ENCODE measurements at places on chromosomes 1 and 21. TPM values are rescaled to one million over a fixed set of nuclear protein-coding genes. Genes with fewer than 3 reads are reported as not detected.

Gene KIF17
- total RNA-seq = not detected

Gene IFFO2
- total RNA-seq = 12.5 TPM

Gene NBPF14
- 21.3 TPM for total RNA-seq

Gene DNAI4
- 3.7 TPM for total RNA-seq

Gene PDZK1
- 0.12 TPM for total RNA-seq

Gene KDF1
- total RNA-seq = not detected

Gene S100A5
- total RNA-seq = 3.0 TPM

Gene CD1D
- total RNA-seq = not detected

Gene RAB3B
- total RNA-seq = 0.05 TPM

Gene PEX11B
- 27.3 TPM for total RNA-seq

Gene HCRTR1
- not detected for total RNA-seq

Gene FCRL1
- not detected for total RNA-seq

Gene NENF
- total RNA-seq = 37.6 TPM

DNA sequence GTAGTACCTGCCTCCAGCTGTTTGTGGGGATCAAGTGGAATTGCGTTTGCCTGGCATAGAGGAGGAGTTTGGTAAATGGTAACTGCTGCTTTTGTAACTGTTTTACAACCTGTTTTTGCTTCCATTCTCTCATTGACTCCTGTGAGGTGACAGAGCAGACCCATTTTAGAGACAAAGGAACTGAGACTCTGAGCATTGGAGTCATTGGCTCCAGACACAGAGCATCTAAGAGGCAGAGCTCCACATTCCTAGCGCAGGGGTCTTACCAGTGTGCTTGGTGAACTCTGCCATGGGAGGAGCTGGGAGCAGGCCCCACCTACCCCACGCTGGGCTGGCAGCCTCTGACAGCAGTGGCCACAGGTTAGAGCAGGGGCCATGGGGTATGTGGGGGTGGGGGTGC is 2.4 kb downstream of the LDLRAP1 start:
- DNase-seq = no peak

GRCh38 chr1:155880251-155880650 is 20.9 kb downstream of the SYT11 start:
- DNase-seq = no peak

DNA sequence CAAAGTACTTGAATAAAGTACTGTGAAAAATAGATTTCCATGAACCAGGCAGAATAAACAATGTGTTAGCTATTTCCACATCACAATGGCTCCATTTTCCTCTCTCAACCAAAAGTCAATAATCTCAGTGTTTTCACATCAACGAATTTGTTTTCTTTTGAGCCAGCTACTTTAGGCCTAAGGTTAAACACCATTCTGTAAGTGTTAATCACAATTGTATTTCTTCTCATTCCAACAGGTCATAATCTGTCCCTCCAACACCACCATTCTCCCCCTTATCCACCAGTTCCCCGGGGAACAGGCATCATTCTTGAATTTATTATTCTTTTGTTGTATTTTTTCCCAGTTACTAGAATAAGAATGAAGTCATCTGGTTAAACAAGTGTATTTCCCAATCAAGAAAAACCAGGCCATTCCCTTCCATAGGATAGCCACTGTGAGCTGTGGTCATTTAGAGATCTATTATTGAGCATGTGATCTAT is 66.2 kb upstream of the PALMD start:
- DNase-seq = no peak

- no peak for DNase-seq
Observed at GRCh38 chr1:94621395-94621794, 79.8 kb upstream of the F3 start.

DNA sequence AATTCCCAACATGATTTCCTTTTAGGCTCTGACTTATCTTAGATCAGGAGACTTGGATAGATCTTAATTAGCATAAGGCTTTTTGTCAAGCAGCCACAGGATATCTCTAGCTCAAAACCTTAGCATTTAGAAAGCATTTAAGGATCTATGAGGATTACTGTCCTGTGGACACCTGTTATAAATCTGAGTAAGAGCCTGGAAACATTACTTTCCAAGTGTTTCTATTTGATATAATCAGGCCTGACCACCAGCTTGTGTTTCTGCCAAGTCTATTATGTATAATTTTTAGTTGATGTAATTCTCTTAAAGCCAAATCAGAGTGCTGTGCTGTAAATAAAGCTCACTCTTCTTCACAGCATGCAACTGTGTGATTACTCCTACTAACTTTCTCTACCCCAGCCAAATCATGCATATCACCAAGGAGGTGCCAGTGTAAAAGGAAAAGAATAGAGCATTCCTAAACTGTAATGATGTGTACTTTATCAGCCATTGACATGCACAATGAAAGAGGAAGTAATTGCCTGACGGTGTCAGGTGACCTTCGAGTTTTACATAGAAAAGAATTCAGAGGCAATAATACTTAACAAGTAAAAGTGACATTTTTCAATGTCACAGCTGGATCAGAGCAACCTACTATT is 309.9 kb upstream of the PRMT6 start:
- DNase-seq = no peak

GRCh38 chr1:41754540-41754939 is 164.2 kb downstream of the HIVEP3 start:
- peak; percentile 56 for DNase-seq

DNA sequence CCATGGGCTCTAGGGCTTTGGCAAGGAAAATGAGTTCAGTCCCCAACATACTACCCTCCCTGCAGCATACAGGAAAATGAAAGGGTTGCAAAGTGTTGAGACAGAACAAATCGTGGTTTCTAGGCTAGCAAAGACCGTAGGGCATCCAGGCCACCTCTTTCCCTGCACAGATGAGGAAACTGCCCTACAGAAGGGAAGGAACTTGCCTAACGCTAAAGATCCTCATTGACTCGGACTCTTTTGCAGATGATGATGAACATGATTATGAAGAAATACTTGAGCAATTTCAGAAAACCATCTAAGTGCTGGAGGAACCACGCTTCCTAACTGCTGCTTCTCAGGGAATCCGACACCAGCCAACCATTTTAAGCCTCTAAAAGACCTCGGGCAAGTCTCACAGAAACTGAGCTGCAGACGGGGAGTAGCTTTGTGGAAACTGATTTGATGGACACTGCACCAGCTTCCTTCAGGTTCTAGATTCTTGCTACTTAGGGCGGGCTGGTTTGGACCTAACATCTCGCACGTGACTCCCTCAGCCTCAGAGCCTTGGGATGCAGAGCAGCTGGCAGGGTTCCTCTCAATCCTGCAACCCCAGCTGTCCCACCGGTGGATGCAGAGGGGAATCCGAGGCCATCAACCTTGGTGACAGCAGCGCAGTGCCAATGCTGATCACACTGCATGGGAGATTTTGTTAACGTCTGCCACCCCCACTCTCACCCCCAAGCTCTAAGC is 13.4 kb downstream of the THEMIS2 start:
- no peak for DNase-seq

DNA sequence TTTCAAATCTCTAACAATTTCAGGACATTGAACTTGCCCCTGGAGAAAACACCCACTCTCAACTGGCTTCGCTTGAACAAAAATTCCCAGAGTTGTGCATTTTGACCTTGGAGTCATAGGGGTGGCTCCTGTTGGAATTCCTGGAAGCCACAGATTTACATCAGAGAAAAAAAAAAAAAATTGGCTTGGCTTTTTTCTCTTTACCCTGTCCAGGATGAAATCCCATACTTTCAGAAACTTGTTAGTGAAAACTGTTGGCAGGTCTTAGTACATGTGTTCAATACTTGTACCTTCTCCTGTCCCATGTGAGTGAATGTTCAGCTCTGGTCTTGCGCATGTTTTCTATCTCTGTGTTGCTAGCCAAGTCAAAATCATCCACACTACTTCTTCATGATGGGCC is 228.8 kb downstream of the TGFB2 start:
- no peak for DNase-seq

DNA sequence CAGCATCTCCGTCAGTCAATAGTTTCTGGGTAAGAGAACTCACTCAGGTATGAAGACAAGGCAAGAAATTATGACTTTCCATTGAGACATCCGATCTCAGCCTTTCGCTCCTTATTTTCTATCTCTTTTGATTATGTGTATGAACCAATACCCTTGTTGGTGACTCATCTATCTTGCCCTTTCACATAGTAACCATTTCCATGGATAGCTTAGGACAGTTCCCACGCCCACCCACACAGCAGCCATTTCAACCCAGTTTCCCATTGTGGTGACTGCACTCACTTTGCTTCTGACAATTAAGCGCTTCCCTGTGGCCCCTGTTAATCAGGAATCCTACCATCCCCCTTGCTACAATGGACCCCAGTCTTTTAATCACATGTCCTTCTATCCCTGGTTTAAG is 210.6 kb upstream of the ADGRL2 start:
- no peak for DNase-seq

DNA sequence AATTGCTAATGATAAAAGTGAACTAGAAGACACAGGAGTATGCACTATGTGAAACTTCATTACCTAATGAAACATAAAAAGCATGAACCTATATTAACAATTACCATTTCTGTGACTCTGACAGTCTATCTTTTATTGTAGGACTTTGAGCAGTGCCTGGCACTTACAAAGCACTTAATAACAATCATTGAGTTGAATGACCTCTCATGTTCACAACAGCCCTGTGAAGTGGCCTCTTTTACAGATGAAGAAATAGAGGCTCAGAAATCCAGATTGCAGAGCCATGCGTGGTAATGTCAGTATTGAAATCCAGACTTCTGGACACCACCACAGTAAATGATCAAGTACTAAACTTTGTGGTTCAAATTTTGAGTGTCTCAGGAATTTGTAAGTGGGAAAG is 326.4 kb downstream of the NTNG1 start:
- DNase-seq = no peak

- DNase-seq = no peak
Observed at GRCh38 chr1:111561328-111561727, 57.9 kb upstream of the ADORA3 start.

DNA sequence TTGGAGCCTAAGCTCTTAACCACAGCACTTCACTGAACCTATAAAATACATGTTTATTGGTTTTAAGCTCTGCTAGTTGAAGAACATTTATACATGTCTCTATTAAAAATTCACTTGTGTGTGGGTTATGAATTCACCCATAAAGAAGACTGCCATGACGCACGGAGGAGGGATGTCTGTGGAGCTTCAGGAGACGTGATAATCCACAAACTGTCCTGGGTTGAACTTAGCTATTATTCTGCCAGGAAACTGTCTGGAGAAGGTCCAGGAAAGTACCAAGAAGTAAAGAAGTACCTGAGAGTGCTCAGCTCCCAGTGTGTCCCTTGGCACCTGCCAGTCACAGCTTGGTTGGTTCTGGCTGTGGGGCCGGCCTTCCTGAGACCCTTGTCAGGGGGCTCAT is 56.3 kb downstream of the DDR2 start:
- no peak for DNase-seq

DNA sequence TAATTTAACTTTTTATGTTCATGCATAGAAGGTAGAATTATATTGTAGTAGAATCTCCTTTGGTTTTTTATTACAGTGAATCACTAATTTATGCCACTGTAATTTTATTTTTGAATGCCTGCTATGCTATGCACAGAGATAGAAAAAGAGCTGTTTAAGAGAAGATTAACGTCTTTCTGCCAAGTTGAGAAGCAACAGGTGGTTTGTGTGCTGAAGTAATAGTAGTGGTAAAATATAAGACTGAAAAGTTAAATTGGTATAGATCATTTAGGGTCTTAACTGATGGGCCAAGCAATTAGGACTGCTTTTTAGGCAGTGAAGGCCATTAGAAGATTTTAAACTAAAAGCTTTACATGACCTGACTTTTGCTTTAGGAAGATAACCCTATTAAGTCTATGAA is 115.1 kb downstream of the SYT14 start:
- DNase-seq = no peak

- no peak for DNase-seq
Observed at GRCh38 chr1:218299416-218299815, 14.3 kb downstream of the RRP15 start.

DNA sequence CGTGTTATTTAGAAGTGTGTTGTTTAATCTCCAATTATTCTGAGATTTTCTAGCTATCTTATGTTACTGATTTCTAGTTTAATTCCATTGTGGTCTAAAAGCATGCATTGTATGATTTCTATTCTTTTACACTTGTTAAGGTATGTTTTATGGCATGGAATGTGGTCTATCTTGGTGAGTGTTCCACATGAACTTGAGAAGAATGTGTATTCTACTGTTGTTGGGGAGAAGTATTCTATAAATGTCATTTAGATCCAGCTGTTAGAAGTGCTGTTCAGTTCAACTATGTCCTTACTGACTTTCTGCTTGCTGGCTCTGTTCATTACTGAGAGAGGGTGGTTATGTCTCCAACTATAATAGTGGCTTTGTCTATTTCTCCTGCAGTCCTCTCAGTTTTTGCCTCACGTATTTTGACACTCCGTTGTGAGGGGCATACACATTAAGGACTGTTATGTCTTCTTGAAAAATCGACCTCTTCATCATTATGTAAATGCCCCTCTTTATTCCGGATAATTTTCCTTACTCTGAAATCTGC is 12.0 kb upstream of the PLA2G5 start:
- DNase-seq = no peak

DNA sequence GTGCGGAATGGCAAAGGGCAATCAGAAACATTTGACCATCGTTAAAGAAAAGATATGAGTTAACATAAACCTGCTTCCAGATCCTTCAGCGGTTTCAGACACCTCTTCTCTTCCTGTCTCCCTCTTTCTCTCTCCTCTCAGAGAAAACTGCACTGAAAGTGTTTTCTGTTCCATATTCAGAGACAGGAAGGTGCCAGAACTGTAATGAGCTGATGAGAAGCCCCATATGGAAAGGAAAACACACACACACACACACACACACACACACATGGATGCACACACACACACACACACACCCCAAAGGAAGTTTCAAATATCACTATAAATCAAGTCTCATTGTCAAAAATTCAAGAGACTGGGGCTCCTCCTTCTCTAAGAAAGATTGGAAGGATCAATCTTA is 515.5 kb downstream of the NUF2 start:
- no peak for DNase-seq

- no peak for DNase-seq
Observed at GRCh38 chr1:14259191-14259757, 339.2 kb upstream of the KAZN start.

DNA sequence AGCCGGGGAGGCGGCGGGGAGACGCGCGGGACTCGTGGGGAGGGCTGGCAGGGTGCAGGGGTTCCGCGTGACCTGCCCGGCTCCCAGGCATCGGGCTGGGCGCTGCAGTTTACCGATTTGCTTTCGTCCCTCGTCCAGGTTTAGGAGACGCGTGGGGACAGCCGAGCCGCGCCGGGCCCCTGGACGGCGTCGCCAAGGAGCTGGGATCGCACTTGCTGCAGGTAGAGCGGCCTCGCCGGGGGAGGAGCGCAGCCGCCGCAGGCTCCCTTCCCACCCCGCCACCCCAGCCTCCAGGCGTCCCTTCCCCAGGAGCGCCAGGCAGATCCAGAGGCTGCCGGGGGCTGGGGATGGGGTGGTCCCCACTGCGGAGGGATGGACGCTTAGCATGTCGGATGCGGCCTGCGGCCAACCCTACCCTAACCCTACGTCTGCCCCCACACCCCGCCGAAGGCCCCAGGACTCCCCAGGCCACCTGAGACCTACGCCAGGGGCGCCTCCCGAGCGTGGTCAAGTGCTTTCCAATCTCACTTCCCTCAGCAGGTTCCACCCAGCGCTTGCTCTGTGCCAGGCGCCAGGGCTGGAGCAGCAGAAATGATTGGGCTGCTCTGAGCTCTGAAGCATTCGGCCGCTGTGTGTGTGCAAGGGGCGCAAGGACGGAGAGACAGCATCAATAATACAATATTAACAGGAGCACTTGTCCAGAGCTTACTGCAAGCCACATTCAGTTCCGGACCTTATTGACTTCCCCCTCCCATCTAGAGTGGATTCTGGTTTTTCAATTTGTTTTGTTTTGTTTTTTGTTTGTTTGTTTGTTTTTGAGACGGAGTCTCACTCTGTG is 10.3 kb downstream of the SIM2 start:
- no peak for DNase-seq

- no peak for DNase-seq
Observed at GRCh38 chr21:39553331-39553730, 59.4 kb upstream of the B3GALT5 start.

Data from activated CD8-positive, alpha-beta memory T cell treated with anti-CD3 and anti-CD28 coated beads, Interleukin-2, amount 10 ng/mL, durations not matched to agents 7 days and 5 days (primary cell).